Fibroblast of skin of scalp (primary cell): ENCODE measurements at places on chromosomes 1 and 21.

GRCh38 chr1:175317309-175317708, 124.7 kb upstream of the KIAA0040 start:
- DNase-seq = peak; percentile 6

DNA sequence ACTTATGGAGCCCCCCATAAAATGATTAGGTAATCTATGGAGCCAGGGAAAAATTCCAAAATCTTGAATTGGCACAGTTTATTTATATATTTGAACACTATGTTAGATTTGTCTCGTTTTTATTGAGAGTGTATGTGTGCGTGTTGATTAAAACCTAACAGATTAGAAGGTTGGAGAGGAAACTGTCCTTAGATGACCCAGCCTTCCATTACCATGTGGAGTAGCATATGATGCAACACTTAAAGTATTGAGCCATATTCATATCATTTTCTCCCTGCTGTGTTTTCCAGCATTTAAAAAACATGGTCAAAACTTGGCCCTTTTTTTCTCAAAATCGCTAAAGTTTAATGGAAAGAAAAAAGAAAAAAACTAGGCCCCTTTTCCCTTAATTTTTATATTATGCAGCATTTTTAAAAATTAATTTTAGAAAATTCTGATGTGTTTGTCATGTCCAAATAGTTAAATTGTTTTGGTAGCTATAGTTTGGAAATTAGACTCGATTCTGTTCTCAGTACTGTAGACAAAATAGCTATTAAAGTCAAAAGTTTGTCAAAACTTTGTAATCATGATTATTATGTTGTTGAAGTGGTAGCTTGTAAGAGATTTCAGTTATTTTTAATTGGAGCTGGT, 2.3 kb downstream of the LRRC8D start:
- peak; percentile 34 for DNase-seq

DNA sequence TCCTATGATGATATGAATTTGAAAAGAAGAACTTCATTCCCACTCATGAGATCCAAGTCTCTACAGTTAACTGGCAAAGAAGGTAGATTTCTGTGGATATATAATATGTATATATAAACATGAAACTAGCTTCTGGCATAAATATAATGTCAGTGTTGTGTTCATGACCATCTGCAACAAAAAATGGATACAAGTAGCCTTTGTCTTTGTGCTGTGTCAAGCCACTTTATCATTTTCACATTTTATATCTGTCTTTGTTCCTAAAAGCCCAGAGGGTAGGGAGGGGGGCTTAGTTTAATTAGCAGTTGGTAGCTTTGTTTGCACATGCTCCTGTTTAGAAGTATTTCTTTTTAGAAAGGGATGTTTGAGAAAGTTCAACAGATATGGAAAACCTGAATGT, 56.2 kb upstream of the FASLG start:
- no peak for DNase-seq

DNA sequence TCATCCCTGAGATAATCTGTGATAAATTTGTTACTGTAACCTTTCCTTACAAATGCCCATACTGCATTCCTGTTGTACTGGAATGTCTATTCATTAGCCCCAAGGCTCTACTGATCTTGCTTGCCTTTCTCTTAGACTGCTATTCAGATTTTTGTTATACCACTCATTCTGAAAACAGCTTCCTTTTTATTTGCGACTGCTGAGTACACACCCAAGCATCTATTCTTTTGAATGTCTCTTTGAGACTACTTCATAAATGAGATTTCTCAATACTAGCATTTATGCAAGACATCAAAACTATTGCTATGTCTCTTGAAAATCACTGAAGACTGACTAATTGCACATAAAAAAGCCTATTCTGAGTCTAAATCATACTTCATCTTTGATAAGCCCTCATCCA, 38.6 kb downstream of the DENND1B start:
- DNase-seq = peak; percentile 47

DNA sequence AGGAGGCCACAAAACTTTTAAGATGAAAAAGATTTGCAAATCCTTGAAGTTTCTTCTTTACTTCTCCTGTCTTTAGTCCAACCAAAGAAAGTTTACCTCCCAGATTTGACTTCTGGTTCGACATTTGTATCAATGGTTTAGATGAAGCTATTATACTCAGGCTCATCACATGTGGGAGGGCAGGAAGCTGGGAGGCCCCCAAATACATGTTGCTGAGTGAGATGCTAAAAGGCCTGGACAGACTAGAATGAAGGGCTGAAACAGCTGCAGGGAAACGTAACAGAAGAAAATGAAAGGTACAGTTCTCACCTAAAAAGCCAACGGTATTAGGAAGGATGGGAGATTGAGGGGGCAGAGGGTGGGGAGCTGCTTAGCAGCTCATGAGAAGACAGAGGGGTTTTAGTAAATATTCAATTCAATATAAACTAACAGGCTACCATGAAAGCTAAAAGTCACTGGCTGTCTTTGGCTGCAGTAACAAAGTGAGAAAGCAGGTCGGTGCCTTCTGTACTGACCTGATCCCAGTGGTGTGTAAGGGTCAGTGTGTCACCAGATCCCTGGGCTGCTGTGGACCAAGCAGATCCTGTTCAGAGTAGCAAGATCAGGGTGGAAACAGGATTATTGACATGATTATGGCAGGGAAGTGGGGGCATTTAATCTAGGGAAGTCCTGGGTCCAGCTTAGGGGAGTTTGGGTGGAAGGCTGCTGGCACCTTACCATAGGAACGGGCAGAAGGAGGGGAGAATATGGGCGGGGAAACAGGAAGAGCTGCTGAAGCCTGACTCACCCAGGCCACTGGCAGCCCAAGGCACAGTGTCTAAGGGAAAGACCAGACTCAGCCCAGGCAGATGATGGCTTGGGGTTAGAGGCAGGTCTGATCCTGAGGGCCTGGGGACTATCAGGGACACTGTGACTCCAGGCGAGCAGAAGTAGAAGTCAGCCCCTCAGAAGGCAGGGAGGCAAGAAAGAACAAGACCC, 60.4 kb downstream of the KCNN3 start:
- peak; percentile 5 for DNase-seq

GRCh38 chr1:60878323-60878722, 204.0 kb upstream of the NFIA start:
- no peak for DNase-seq

DNA sequence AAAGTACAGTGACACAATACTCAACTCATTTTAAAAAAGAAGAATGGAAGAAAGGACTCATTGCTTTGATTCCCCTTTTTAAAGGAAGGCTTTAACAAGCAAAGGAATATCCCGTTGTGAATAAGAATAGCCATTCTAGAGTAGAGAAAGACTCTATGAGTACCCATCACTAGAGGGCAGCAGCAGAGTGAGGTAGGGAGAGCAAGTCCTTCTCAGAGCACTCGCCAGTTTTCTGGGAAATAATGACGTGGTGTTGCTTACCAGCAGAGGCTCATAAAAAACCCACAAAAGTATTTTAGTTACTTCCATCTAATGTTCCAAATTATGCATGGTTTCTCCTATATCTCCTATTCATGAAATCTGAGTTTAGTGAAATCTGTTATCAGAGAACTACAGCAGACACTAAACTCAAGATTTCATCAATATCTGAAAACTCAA, 74.6 kb downstream of the USP24 start:
- peak; percentile 86 for DNase-seq
